NCI-H1436 treated with DMSO at 0.1 percent for 48 hours (cell line): ENCODE measurements at places on chromosomes 12 and 14.

DNA sequence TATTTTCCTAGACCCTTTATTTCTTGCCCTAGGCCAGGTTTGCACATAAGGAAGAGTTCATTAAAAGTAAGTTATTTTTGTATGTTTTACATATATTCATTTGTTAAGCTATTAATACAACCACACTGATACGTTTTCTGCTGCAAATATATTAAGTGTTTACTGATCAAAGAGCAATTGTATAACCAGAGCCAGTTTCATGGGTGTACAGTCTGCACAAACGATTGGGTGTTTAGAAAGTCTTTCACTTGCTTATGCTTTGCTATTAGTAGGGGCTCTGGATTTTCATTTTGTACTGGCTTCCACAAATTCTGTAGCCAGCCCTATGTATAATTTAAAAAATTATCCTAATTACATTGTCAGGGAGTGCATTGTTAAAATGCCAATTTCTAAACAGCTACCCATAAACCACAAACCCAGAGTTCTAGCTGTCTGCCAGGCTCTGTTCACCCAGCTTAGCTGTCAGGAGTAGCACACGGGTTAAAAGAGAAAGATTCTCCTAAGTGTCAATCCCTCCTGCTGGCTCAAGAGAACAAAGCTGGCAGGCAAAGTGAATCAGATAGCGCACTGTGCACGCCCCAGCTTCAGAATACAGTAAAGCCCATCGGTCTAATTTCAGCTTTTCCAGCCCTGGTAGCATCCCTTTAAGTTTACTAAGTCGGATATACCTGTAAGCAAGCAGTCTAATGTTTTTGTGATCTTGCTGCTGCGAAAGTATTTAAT lies 151.0 kb upstream of the LMO3 start:
- DNase-seq = no peak

DNA sequence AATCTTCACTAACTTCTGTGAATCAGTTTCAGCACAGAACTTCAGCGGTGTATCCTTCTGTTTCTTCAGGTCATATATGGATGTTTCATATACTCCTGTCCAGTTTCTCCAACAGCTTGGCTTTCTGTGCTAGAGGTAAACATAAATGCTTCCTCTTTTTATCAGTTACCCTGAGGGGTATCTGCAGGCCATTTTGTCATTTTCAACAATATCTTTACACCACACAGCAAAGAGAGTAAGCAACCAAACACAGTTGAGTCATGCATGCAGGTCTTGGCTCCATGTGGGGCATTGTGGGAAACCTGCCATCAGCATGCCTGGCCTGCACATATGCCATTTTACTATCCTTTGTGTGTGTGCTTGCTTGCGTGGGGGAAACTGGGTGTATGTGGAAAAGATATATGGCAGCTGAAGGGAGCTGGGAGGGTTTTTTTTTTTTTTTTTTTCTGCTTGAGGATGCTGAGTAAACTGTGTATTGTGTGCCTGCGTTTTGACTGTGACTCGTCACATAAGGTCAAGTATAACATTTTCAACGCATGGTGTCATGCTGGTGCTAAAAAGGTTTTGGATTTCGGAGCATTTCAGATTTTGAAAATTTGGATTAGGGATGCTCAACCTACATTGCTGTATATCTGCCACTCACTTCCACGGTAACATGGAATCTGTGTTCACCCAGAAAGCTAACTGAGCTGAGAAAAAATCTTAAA lies 56.1 kb upstream of the YARS2 start:
- DNase-seq = no peak

GRCh38 chr12:47757840-47758583 lies 668 bp downstream of the RAPGEF3 start:
- no peak for DNase-seq

- no peak for DNase-seq
Measured at GRCh38 chr12:71069311-71069710, 88.5 kb downstream of the TSPAN8 start.

DNA sequence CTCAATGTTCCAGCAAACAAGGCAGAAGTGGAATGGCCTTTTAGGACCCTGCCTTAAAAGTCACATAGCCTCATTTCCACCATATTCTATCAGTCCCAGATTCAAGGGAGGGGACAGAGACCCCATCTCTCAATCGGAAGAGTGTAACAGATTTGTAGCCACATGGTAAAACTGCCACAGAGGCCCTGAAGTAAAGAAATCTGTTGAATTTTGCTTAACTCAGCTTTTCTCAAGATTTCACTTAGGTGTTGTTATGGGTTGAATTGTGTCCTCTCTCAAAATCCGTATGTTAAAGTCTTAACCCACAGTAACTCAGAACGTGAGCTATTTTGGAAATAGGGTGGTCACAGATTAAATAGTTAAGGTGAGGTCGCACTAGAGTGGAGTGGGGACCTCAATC lies 22.7 kb upstream of the CCDC60 start:
- DNase-seq = no peak

DNA sequence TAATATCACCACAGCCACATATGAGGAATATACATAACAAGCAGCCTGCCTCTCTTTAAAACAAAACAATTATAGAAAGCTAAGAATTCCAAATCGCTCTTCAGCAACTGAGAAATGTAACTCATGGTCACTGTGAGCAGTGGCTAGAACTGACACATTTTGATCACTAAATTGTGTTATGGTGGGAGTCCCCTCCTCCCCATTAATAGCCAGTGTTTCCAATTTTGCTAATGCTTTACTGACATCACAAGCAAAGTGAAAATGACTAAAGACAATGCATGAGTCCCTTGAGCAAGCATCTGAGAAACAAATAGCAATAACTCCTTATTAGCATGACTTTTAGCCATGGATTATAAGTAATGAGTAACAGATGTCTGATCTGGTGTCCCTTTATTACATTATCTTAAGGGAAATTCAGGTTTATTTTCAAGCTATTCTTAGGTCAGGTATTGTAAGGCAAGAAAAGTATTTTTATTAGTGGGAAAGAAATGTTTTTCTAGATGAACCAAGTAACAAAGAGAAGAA lies 148.3 kb downstream of the KCNH5 start:
- no peak for DNase-seq

DNA sequence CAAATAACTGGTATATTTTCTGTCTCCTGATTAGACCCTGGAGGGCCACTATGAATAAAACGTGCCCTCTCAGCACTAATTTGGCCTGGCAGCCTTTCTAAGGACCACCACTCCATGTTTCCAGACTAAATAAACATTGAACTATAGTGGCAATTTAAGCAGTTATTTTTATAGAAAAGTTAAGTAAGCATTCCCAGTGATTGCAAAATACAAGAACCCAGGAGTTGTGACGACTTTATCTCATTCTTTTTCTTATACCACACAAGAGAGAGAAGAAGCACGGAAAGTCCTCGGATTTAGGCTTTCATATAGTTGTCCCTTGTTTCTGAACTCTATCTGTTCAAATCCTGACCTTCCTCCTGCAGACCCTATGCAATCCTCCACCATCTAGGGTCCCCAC lies 23.1 kb upstream of the STRAP start:
- no peak for DNase-seq

- DNase-seq = no peak
Measured at GRCh38 chr14:100294963-100295330, 11.3 kb downstream of the SLC25A29 start.

- DNase-seq = no peak
Measured at GRCh38 chr12:104638218-104638850, 181.6 kb downstream of the CHST11 start.

- no peak for DNase-seq
Measured at GRCh38 chr12:88600272-88600671, 20.0 kb upstream of the KITLG start.

GRCh38 chr12:75553398-75553797 lies 42.0 kb upstream of the KRR1 start:
- DNase-seq = no peak

GRCh38 chr12:5177731-5178130 lies 134.1 kb downstream of the KCNA5 start:
- no peak for DNase-seq

DNA sequence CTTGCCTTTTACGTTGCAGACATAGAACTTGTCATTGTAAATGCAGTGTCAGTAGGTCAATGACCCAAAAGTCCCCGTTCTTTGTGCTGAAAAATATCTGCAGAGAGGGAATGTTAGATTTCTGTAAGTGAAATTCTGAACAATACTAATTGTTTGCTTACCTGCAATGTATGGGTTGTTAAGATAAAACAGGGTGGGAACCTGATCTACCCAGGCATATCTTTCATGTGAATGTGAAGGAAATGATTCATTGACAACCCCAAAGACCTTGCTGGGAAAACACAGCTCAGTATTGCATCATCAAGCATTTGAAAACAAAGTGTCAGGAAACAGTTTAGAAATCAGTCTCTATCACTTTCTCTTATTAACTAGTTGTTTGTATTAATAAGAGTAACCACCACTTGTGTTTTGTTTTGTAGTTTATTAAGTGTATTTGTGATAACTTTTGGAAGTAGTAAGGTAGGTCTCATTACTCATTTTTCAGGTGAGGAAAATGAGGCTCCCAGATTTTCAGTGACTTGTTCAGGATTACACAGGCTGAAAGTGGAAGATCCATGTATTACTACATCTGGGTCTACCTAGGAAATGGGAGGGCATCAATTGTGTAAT lies 57.9 kb upstream of the SLC38A2 start:
- no peak for DNase-seq

DNA sequence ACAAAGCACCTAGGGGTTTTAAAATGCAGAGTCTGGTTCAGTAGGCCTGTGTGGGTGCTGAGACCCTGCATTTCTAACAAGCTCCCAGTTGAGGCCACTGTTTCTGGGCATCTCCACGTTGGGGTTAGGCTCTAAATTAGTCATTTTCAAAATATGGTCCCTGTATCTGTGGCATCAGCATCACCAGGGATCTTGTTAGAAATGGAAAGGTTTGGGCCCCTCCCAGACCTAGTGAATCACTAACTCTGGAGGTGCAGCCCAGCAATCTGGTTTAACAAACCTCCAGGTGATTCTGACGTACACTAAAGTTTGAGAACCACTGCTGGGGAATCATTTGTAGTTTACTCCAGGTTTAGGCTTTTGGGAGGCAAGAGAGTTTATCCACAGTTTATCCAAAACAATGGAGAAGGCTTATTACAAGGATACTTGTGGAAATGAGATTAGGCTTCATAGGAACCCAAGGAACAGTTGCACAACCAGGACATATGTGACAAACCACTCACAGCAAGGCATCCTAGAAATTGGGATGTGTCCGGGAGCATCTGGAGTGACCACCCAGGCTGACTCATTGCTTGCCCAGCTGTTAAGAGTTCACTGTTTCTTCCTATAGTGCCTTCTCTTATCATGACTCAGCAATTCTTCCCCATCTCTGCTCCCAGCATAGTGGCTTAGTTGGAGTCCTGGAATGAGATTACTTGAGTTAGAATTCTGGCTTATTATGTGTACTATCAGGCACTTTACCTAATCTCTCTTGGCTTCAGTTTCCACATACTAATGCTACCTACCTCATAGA lies 71.6 kb upstream of the STXBP6 start:
- DNase-seq = no peak

DNA sequence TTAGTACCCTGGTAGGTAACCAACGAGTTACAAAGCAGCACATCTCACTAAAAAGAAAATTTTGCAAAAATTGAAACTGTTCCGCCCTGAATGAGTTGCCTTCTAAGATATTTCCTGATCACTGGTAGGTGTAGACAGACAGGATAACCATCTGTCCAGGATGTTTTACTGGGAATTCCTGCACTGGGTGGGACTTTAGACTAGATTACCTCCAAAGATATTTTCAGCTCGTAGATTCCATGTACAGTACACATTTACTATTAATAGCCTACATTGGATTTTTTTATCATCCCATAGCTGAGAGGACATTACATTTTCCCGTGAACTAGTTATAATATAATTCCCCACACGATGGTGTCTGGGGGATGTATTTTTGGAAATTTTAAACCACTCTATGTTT lies 139.6 kb downstream of the DYRK2 start:
- DNase-seq = no peak

DNA sequence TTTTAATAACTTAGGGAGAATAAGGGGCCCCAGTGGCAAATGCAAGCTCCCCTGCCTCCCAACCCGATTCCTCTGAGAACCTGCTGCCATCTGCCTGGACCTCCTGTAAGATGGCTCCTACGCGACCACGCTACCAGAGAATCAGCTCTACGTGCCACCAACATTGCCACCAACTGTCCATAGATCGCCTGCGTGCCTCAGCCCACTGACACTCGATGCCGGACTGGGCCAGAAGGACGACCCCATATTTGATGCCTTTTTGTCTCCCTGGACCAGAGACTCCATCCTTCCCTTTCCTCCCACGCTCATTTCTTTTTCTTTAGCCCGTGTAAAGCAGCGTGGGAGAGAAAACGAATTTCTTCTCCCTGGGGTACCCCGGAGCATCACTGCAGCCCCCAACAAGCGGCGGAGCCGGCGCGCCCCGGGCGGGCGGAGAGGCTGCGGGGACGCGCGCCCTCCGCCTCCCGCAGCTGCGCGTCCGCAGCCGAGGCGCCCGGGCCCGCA lies 565 bp upstream of the KLHL42 start:
- DNase-seq = no peak

GRCh38 chr12:72346363-72346944 lies 74.3 kb downstream of the TRHDE start:
- no peak for DNase-seq

DNA sequence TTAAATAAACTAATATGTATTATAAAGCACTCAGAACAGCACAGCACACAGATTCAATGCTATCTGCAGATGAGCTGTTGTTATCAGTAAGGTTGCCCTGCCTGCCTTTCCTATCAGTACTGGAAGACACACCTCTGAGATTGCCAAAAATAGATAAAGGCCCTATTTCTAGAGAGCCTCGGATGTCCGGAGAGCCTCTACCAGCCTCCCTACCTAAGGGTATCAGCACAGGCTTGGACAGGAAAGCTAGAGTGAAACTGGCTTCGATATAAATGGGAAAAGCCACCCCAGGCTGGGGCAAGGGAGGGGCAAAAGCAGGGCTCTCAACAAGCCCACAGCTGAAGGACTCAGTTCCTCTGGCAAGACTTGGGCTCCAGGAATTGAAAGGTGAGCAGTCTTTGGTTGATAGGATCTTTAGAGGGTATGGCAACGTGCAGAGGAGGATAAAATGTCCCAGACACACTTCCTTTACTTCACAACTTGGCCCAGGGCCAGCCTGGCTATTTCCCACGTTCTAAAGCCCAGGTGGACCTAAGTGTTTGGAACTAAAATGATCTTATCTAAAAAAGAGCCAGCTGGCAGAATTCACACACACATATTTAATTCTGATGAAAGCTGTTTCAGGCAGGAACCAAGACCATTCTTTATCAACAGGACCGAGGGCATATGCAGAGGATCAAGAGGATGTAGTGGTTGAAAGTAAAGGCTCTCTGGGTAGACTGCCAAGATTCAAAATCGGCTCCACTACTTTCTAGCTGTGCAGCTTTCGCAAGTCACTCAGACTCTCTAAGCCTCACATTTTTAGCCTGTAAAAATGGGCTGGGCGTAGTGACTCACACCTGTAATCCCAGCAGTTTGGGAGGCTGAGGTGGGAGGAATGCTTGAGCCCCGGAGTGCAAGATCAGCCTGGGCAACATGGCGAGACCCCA lies 37.8 kb upstream of the ITPR2 start:
- DNase-seq = no peak

DNA sequence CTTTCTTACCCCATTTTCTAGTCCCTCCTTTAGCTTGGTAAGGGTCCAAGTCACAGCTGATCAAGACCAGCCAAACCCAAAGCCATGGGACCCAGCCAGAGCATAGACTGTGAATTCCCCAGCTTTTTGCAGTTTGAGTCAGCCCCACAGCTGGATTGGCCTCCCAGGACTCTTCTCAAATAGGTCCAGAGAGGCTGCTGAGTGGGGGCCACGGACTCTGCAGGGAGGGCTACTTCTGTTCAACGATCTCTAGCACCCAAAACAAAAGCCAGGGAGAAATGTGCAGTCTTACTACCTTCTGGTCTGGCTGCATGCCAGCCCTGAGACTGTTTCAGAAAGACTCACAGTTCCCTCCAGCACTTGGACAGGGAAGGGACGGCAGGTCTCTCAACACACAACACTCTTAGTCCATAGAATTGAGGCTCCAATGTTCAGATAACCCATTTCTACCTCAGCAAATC lies 1.6 kb downstream of the VDR start:
- no peak for DNase-seq
